Amygdala (tissue), 56 donors: ENCODE measurements at places on chromosomes 1 and 21.
A peak's percentile ranks its signal among the peaks of the same experiment; 100 is the strongest.

DNA sequence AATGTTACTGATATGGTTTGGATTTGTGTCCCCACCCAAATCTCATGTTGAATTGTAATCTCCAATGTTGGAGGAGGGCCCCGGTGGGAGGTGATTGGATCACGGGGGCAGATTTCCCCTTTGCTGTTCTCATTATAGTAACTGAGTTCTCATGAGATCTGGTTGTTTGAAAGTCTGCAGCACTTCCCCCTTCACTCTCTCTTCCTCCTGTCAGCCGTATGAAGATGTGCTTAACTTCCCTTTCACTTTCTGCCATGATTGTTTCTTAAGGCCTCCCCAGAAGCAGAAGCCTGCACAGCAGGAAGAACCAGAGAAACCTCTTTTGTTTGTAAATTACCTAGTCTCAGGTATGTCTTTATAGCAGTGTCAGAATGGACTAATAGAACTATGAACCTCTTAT lies 28.4 kb downstream of the TRIM33 start:
- DNase-seq, result no peak

GRCh38 chr1:231201979-231202633 lies 38.9 kb upstream of the GNPAT start:
- DNase-seq, result no peak

- DNase-seq, result no peak
These were observed 20.9 kb downstream of the SFPQ start for GRCh38 chr1:35172022-35172421.

- no peak for DNase-seq
These were observed 2.7 kb upstream of the PRKACB start for GRCh38 chr1:84141182-84142003.

DNA sequence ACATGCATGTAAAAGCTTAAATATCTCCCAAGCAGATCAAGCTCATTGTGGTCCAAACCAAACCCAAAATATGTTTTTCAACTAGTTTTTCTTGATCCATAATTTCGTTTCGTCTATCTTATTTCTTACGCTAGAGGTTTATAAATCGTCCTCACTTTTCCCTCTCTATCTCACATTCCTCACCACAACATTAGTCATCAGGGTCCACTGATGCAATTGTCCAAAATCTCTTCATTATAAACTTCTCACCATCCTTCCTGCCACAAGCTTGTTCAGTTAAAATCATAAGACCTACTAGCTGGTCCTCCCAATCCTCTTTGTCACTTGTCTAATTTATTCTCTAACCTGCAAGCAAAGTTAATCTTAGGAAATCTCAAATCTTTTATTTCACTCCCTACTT lies 173.0 kb upstream of the PALMD start:
- no peak for DNase-seq

DNA sequence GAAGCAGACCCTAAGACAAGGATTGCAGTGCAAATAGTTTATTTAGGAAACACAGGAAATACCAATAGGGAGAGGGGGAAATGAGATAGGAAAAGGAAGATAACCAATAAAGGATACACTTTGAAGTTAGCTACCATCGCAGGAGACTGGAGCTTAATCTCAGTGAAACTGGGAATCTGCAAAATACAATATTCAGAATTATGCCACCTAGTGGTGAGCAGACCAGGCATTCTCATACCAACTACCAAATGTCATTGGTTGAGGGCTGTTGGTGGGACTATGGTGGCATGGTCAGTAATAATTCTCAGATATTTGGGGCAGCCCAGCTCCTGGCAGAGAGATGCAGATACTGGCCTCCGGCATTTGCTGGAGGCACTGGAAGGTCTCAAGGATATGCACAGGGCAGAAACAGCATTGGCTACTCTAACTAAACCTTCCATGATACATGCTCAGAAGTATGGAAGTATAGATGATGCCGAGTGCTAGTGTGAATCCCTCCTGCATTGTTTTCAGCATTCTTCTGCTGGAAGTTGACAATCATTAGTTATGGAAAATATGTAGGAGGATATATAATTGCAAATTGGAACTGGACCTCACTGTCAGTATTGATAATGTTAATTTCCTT lies 11.8 kb upstream of the ZFP69B start:
- DNase-seq, result no peak

DNA sequence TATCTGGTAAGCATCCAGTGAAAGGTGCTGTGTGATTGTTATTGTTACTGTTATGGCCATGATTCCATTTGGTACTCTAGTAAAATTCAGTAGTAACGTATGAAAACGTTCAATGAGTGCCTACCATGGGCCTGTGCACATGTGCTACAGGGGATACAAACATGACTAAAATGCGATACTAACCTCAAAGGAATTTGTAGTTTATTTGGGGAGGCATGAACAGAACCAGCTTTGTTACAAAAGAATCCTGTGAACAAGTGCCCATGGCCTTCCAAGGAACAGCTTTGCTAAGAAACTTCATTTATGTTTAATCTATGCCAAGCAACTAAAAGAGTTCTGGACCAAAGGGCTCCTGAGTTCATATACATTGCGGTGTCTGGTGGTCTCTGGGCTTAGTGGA lies 28.7 kb downstream of the PTGFR start:
- no peak for DNase-seq

DNA sequence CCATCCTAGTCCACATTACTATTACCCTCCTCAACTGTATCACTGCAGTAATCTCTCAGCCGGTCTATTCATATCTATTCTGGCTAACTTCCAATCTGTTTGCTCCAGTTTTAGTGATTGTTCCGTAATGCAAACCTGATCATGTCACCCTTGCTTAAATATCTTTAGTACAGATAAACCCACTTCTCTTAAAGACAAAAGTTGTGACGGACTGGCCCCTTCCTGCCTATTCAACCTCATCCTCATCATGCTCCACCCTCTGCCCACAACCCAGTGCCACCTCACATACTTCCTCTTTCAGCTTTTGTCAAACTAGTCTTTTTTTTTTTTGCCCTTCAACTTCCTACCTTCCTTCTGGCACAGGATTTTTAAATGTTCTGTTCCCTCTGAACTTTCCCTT lies 2.8 kb upstream of the C1orf162 start:
- no peak for DNase-seq

DNA sequence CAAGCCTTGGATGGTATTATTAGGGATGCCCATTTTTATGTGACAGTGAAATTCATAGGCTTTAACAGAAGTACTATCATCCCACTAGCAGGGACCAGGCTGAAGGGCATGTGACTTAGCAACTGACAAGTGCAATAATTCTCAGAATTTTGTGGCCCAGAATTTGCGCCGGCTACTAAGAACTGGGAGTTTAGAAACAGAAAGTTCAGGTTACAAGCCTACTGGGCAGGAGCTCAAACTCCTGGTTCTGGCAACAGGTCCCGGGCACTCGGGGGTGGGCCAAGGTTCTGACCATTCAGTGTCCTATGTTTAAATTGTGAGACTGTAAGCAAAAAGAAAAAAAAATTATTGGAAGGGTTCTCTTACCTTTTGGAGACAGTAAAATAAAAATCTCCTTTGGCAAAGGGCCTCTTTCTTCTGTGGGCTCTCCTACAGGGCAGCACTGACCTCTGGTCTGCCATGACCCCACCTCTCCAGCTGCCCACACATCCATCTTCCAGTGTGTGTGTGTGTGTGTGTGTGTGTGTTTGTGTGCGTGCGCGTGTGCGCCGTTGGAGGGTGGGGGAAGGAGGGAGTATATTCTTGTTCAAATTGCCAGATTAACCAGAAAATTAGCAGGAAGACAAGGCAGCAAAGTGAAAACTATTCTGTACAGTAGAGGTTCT lies 26.1 kb downstream of the IRF2BP2 start:
- peak; percentile 13 for DNase-seq

- DNase-seq, result no peak
These were observed 49.2 kb upstream of the COL24A1 start for GRCh38 chr1:86205741-86206140.

DNA sequence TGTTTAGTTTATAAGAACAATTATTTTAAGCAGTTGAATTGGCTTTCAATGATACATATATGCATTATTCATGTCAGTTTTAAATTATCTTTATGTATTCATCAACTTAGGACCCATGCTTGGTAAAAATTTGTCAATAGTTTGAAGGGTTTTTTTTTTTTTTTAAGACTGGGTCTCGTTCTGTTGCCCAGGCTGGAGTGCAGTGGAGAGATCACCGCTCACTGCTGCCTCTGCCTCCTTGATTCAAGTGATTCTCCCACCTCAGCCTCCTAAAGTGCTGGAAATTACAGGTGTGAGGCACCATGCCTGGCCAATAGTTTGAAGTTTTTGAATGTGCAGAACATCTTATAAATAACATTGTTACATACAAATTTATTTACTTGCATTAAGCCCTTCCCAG lies 1671.0 kb upstream of the B3GALT2 start:
- no peak for DNase-seq

DNA sequence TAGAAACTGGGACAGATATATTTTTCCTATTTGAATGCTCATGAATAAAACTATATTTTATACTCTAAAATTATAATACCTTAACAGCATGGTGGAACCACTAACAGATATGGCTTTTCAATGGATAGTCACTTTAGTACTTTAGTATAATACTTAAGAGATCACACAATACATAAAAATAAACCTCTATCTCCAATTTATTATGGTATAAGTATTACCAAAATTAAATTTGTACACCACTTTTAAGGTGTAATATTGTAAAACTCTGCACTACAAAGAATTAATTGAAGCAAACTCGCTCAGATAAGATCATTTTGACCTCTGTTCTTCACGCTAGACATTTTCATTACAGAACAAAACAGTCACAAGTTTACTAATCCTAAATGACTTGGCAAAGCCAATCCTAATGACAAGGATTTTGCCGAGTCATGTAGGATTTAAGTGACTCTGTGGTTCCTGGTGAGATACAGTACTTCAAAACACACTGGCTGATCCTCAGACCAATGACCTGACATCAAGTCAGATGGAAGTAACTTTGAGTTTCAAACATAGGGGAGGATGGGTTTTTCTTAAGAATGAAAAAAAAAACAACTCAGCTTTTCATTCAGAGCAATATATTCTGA lies 200.6 kb downstream of the SMYD3 start:
- no peak for DNase-seq
